ENCODE measurements at places on chromosomes 13 and 19.

DNA sequence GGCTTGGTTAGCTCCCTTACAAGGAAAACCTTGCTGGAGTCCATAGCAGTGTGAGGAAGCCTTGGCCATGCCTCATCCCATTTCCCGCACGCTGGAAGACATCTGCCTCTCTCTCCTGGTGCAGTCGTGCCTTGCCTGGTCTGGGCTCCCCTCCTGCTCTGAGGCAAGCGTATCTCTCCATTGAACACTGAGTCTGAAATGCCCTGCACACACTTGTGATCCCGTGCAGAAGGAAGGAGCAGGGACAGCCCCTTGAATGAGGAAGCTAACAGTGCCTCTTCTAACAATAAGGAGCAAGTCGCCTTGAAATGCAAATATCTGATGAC, 407 bp upstream of the ZNF440 start:
- no peak for DNase-seq

DNA sequence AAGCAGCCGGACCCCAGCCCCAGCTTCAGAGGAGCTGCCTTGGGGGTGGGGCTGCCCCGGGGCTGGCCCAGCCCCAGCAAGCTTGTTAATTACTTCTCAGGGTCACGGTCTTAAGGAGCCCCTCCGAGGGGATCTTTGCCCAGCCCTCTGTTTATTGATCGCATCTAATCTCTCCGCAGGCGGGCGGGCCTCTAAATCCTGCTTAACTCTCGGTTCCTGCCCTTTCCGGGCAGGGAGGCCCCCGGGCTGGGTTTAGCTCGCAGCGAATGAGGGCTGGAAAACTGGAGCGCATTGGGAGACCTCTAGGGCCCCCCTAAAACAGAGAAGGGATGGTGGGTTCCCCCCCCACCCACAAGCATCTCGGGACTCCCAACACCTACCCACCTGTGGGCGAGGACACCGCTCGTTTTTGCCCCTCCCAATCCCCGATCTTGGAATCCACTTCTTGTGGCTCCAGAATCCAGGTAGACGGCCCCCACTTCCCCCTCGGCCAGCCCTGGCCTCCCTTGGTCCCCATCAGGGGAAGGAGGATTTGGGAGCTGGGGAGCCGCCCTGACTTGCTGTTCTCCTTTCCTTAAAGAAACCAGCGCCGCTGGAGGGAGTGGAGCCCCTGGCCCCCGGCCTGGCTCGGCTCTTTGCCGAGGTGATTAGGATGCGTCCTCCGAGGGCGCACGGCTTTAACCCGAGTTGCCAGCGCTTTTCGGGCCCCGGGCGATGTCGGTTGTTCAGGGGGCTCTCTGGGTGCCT, 59.5 kb upstream of the ADGRL1 start:
- peak; percentile 32 for DNase-seq

GRCh38 chr13:44801990-44802389, 187.3 kb downstream of the NUFIP1 start:
- no peak for DNase-seq

DNA sequence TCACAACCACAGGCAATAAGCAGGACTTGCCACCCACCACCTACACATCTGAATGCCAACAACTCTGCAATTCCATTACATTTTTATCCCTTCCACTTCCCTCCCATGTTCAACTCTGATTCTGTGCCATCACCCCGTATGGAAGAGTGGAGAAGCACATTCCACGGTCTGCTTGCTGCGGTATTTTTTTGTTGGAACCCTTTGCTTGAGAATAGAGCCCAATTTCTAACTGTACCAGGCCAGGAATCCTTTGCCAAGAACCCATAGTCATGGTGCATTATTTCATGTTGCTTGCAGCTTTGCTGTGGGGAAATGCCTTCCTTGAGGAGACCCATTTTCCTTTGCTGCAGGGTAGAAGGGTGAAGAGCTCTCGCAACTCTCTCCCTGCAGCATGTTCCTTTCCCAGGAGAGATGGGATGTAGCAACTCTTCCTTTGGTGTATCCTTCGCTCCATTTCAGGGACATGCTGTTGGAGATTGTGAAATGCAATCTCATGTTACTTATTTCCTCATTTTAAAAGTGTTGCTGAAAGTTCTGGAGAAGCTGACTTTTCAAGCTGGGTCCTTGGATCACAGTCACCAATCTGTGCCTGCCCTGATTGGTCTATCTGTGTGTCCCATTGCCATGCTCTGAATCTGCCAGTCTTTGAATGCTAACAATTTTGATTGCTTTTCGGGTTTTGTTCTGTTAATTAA, 69.8 kb upstream of the STARD13 start:
- DNase-seq = no peak

- DNase-seq = peak; percentile 77
These were observed 2.5 kb upstream of the GPX4 start for GRCh38 chr19:1101337-1101698.

- peak; percentile 34 for DNase-seq
These were observed at the start of gene ARL11 for GRCh38 chr13:49627831-49628652. Gene ARL11, plus strand, starts transcription at chr13:49628507. Its CDS starts 1,941 bp downstream, at chr13:49630448.

GRCh38 chr13:73055813-73056564, 2.8 kb upstream of the KLF5 start:
- DNase-seq = no peak

- DNase-seq = no peak
These were observed 21.6 kb upstream of the POU2F2 start for GRCh38 chr19:42153672-42154433.

DNA sequence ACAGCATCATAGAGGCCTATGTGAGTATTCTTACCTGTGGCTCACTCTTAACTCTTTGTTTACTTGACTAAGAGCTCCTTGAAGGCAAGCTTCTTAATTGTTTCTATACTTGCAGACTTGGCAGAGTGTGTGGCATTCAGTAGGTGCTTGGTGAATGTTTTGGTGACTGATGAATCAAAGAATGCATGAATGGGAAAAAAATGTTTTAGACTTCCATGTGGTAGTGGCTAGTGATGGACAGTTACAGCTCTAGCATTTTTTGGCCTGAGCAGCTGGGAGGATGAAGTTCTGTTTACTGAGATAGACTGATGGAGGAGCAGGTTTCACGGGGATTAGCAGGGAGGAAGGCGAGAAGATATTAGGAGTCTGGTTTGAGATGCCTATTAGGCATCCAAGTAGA, 13.6 kb downstream of the HAS1 start:
- DNase-seq = no peak

DNA sequence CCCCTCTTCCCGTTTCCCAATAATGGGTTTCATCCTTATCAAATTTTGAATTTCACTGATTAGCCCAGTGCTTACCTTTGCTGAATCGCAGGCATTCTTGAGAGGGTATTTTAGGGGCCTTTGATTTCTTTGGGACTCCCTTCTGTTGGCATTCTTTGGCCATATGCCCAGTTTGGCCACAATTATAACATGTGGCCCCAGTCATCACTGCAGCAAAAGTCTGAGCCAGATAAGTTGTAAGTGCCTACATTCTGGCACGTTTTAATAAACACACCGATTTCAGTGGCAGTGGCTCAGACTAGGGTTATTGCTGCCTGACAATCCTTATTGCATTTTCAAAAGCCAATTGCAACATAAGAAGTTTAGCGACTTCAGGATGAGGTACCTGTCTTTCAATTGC, 41.4 kb downstream of the ZNF726 start:
- no peak for DNase-seq

DNA sequence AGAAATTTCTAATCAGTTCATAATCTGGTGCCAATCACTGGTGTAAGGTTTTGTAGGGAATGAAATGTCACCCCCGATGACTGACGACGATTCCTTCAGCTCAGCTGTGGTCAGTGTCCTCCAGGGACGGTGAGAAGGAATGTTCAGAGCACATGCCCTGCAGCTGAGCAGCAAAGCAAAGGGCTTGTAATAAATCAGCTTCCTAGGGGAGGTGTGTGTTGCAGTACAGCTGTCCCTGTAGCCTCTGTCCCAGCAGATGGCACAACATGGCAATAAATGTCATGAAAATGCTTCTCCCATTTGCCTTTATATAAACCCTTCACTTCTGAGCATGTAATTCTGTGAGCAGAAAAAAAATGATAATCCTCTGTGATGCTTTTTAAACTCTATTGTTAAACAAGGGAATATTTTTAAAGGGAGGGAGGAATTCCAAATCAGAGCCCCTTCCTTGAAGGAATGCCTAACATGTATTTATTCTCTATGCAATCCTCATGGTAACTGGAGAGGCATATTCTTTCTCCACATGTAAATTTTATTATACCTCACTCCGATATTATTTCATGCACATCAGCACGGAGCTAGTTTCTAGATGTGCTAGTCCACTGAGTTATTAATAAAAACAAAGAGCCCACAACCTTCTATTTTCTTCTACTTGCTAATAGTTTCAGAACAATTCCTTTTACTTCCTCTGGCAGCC, 102.5 kb downstream of the FAM216B start:
- peak; percentile 55 for DNase-seq

- no peak for DNase-seq
These were observed 955 bp downstream of the IL4I1 start for GRCh38 chr19:49895566-49896297.

GRCh38 chr19:5340637-5341447, at the start of gene PTPRS:
Gene PTPRS, minus strand, starts transcription at chr19:5340812. Its CDS starts 54,672 bp downstream, at chr19:5286140.
- DNase-seq = peak; percentile 84

- DNase-seq = peak; percentile 21
These were observed 79.8 kb upstream of the SLITRK6 start for GRCh38 chr13:85879014-85879413.

Data from lung (tissue), 17 donors.